ENCODE measurements at places on chromosomes 3 and 15.

DNA sequence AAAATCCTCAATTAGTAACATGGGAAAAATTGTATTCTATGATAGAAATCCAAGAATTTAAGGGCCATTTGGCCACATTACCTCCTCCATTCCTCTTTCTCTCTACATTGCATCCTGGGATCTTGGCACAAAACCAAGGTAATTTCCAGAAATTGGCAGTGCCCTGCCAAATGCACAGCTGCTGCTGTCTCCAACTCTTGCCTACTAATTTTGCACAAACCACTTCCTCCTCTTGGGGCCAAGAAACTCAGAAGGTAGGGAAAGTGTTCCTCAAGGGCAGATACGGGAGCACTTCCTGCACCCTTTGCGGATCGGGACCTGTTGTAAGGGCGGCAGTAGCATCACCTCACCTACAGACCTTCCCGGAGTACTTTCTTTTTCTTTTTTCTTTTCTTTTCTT is 57.8 kb downstream of the MAP3K13 start:
- peak; percentile 74 for DNase-seq

DNA sequence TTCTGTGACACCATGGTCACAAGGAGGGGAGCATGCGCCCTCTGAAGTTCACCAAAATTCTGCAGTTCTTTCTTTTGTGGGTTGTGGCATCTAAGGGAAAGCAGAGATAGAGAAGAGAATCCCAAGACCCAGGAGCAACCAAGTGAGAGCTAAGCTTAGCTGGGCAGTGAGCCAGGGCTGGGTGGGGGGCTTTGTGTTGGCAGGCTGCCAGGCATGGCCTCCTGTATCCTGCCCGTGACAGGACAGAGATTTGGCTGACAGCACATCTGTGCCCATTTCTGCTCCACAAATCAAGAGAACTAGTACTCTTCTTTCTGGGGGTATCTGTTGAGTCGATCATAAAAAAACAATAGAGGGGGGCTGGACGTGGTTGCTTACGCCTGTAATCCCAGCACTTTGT is 66.2 kb downstream of the NMNAT3 start:
- DNase-seq: no peak

DNA sequence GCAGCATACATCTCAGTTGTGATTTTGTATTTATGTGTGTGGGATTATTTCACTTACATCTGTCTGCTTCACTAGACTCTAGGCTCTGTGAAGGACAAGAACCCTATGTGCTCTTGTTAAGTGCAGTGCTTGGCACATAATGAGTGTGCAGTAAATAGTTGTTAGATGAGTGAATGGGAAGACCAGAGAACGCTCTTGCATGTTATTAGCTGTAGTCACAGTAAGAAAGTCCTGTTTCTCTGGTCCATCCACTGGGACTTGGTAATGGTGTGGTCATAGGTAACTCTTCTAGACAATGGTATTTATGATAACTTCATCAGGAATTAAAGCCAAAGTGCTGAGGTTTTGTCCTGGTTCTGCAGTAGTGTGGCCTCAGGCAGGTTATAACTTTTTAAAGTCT is 1.4 kb upstream of the AQP9 start:
- no peak for DNase-seq

- DNase-seq: no peak
Measured at GRCh38 chr15:73987250-73987649, 4.8 kb downstream of the STOML1 start.

- DNase-seq: no peak
Measured at GRCh38 chr3:25973122-25973521, 183.2 kb downstream of the OXSM start.
